CD4-positive, alpha-beta T cell treated with Interleukin-6 for 4 hours (primary cell): ENCODE measurements at places on chromosomes 11 and 22.

DNA sequence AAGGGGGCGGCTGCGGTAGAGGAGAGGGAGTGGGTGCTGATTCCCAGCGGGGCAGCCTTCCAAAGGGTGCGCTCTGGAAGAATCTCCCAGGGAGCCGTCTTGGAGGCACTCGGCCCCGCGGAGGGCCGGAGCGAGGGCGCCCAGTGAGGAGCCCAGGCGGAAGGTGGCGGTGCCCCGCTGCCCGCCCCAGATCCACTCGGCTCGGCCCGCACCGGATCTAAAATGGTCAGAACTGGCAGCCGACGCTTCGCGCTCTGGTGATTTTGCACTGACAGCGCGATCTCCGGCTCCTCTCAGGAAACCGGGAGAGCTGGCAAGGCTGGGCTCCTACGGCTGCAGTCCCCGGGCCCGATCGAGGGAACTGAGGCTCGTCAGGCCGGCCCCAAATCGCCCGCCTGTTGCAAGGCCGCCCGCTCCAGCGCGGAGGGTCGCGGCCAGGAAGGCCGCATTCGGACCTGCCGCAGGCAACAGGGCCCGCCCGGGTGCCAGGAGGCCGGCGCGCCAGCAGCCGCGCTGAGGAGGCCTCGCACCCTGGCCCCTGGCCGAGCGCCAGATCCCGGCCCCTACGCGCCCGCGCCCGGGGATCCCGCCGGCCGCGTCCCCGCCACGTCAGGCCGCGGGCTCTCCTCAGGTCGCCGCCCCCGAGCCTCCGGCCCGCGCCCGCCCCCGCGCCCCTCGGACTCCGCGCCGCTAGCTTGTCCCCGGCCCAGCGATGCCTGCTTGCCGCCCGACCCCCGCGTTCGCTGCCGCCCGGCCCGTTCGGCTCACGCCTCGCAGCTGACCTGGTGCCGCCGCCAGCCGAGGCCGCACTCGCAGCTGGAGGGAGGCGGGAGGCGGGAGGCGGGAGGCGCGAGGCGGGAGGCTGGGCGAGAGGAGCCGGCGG lies at the start of gene KLHL22:
TSS of gene KLHL22 (minus strand) at position 818 of the 883 bp plus-strand sequence. CDS start 6,584 bp downstream, outside the sequence.
- DNase-seq = peak; percentile 46

DNA sequence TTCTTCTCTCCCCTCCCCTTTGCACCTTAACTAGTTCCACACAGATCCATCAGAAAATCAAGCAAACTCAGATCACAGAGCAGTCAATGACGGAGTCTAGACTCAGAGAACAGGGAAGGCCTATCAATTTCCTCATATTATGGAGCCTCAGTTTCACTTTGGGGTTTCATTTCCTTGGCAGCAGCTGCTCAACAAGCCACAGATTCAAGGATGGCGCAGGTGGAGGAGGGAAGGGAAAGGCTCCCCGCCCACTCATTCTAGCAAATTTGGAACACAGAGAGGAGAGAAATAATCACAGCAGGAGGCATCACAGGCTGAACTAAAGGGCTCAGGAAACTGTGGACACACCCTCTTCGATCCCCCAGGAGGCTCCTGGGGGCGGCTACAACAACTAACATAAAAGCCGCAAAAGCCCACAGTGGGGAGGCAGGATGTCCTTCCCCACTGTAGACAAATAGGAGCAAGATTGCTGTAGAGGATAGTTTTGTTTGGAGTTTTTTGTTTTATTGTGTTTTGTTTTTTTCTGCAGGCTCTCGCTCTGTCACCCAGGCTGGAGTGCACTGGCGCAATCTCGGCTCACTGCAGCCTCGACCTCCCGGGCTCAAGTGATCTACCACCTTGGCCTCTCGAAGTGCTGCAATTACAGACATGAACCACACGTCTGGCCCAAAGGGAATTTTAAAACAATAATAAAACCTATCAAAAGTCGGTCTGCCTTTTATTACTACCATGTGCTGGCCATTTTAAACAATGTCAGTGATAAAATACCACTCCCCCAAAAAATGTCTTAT lies 3.4 kb downstream of the PLAAT3 start:
- DNase-seq = no peak

DNA sequence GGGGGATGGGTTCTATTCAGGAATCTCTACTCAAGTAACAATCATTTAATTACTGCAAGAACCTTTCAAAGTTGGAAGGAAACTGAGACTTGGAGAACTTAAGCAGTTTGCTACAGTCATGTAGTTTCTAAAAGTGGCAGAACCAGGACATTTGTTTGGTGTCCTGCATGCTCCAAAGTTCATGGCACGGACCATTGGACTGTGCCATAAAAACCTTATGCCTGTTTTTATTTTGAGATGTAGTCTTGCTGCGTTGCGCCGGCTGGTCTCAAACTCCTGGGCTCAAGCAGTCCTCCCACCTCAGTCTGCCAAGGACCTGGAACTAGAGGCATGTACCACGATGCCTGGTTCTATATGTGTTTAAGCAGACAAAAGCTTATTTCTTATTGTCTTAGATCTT lies 18.6 kb upstream of the AIFM3 start:
- DNase-seq = no peak

- no peak for DNase-seq
Measured at GRCh38 chr22:23691748-23692423, 1.1 kb downstream of the RGL4 start.

- DNase-seq = no peak
Measured at GRCh38 chr22:44413211-44413610, 84.8 kb downstream of the RTL6 start.

DNA sequence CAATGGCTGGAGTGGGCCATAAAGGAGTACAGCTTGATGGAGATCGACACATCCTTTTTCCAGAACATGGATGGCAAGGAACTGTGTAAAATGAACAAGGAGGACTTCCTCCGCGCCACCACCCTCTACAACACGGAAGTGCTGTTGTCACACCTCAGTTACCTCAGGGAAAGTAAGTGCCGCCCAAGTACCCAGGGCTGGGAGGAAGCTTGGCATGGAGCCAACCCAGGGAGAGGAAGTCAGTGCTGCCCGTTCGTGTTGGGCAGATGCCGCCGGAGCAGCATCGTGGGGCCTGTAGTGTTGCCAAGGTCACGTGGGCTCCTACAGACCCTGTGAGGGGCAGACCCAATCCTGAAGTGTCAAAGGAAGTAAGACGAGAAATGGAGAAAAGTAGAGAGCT lies 78.9 kb downstream of the FLI1 start:
- peak; percentile 73 for DNase-seq

GRCh38 chr11:70829134-70829885 lies 423.1 kb downstream of the SHANK2 start:
- no peak for DNase-seq

DNA sequence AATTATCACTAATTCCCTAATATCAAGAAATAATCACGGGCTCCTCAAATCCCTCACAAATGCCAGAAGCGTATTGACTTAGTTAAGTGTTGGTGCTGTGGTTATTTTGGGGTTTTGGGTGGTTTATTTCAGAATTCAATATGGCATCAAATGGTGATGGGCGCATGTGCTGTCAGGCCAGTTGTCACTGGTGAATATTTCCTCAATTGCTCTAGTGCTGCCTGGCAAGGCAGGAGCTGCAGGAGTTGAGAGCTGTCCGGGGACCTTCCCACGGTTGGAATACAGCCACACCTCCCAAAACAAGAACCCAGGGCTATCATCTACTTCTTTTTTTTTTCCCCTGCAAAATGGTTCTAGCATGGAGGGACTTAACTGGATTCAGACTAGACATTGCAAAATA lies 10.3 kb downstream of the IGLL5 start:
- DNase-seq = no peak

DNA sequence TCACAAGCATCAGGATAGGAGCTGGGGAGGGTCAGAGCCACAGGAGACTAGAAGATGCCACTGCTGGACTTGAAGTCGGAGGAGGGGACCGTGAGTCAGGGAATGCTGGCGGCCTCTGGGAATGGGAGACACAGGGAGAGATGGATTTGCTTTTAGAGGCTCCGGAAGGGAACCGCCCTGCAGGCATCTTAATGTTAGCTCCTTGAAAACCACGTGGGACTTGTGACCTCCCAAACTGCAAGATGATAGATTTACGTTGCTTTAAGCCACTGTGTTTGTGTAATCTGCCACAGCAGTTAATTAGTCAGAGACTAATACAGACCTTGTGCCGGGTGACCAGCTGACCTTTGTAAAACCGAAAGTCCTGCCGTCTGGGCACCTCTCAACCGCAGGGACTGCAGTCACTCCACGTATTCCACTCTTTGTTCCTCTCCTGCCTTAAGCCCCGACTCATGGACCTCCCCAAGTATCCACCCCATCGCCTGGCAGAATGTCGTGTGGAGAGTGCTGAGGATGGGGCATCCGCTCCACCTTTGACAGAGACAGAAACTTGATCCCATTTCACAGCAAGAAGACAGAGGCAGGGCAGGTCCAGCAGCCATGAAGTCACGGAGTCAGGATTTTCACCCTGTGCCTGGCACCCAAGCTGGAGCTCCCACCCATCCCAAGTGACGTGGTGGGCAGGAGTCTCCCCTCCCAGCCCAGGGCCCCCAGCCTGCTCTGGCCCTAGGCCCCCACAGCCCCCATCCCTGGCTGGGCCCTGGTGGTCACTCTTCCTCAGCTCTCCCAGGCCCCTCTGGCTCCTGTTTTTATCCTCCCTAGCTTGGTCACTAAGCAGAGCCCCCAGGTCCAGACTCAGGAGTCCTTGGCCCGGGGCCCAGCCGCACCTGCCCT lies 19.4 kb upstream of the CTSD start:
- DNase-seq = no peak

DNA sequence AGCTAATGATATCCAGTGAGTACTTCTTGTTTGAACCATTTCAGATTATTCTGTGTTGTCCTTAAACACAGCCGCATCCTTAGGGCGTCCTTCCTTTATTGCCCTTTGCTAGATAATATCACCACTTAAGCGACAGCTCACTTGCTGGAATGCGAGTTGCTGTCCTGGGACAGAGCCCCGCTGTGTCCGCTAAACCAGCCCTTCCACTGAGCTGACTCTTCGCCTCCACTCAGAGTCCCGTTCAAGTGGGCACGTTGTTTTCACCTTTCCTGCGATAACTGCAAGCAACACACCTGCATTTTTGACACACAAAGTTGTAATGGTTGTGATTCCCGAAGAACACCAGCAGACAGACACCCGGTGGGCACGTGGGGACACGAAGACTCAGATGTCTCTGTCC lies 140.0 kb downstream of the TBC1D22A start:
- DNase-seq = no peak

GRCh38 chr11:20448834-20449233 lies 61.3 kb downstream of the PRMT3 start:
- DNase-seq = no peak

DNA sequence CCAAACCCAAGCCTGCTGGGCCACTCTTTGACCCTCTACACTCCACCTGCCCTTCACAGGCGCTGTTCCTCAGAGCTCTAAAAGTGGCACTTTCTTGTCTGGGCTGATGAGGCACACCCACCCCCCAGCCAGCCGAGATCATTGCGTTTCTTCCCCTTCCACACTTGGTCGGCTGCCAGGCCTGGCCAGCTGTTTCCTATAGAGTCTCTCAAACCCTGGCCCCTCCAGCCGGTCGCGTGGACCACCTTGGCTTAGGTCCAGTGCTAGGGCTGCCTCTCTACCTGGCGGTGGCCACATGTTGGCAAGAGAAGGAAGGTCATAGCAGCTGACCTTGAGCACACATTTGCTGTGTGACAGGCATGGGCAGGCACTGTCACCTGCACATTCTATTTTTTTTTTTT lies 60.6 kb downstream of the PPP6R2 start:
- DNase-seq = no peak

GRCh38 chr11:9849389-9849788 lies 185.5 kb downstream of the SWAP70 start:
- DNase-seq = no peak

DNA sequence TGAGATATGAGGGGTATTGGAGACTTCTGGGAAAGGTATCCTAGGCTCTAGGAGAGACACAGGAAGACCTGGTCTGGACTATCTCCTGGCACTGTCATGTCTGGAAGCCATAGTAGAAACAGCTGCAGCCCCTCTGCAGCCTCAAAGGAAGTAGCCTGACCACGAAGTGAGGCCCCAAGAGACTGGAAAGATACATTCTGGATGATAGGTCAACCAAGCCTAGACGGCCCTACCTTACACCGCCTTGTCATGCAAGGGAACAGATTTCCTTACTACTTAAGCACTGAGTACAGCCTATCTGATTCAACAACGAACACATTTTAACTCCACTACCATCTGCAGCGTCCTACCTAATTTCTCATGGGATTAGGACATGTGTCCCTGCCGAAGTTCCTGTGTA lies 31.1 kb downstream of the UQCR10 start:
- no peak for DNase-seq

GRCh38 chr11:129319751-129320150 lies 55.9 kb upstream of the BARX2 start:
- DNase-seq = no peak
